HFFc6 (cell line): ENCODE measurements at places on chromosomes 12 and 14. TPM values are rescaled to one million over a fixed set of nuclear protein-coding genes. Genes with fewer than 3 reads are reported as not detected.

DNA sequence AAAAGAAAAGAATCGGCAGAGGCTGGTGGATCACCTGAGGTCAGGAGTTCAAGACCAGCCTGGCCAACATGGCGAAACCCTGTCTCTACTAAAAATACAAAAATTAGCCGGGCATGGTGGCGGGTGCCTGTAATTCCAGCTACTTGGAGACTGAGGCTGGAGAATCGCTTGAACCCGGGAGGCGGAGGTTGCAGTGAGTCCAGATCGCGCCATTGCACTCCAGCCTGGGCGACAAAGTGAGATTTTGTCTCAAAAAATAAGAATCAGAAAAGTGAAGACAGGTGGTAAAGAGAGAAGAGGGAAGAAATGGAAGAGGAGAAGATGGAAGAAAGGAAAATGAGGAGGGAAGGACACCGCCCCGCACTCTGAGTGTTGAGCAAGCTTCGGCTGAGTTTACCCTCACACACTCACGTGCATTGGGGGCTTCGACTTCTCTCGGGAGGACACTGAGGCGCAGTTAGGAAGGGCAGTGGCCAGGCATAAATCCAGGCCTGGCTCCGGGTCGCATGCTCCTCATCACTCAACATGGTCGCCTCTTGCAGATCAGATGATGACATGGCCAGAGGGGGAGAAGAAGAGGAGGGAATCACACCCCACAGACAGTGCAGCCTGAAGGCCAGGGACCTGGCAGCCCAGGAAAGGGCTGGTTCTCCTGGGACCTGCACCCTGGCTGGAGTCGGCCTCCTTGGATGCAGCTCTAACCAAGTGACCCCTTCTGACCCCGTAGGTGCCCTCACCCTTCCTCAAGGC, 61.1 kb downstream of the PRMT8 start:
- no peak for DNase-seq

DNA sequence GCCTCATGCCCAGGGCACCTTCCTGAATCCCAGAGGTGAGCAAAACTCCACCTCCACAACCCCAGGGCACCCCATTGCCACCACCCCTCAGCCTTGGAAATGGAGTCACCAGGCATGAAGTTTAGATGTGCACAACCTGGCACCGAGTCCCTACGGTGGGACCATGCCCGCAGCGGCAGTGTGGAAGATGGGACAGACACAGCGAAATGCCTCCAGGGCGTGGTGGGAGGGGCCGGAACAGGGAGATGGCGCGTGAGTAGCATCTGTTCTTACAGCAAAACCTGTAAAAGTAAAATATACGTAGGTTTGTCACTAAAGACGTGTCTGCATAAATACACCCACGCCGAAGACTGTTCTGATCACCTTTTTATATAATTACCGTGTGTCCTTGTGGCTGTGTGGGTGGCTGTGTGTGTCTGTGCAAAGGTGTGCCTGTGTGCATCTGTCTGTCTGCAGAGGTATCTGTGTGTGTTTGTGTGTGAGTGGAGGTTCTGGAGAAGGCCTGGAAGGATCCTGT, 17.4 kb upstream of the DEGS2 start:
- no peak for DNase-seq

GRCh38 chr14:34749408-34749807, 35.0 kb upstream of the CFL2 start:
- DNase-seq: no peak

DNA sequence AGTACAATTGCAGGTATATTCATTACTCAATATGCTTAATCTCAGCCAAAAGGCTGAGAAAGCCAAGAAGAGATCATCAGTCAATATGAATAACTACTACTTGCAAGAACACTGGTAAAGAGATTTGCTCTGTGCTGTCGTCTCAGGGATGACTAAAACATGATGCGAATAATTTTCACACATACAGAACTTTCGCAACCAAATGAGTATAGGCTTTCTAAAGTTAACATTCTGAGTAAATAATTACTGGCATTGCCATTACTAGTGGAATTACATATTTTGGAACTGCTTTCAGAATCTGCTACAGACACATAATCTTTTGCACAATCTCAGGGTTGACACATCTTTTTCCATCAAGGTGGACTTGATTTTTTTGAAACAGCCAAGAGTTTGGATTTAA, 24.7 kb downstream of the NCKAP1L start:
- DNase-seq: no peak

GRCh38 chr12:91877022-91877421, 268.6 kb downstream of the BTG1 start:
- DNase-seq: no peak

DNA sequence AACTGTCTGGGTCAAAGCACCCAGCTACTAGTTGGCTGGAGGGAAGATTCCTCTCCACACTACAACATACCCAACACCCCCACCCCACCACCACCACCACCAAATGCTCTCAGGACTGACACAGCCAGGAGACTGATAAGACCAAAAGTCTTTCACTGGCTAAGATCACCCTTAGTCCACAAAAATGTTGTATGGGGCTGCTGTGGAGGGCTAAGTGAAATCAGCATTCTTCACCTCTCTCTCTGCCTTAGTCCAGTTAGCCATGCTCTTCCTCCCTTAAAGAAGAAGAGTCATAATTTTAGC, 106.2 kb downstream of the NUAK1 start:
- no peak for DNase-seq

DNA sequence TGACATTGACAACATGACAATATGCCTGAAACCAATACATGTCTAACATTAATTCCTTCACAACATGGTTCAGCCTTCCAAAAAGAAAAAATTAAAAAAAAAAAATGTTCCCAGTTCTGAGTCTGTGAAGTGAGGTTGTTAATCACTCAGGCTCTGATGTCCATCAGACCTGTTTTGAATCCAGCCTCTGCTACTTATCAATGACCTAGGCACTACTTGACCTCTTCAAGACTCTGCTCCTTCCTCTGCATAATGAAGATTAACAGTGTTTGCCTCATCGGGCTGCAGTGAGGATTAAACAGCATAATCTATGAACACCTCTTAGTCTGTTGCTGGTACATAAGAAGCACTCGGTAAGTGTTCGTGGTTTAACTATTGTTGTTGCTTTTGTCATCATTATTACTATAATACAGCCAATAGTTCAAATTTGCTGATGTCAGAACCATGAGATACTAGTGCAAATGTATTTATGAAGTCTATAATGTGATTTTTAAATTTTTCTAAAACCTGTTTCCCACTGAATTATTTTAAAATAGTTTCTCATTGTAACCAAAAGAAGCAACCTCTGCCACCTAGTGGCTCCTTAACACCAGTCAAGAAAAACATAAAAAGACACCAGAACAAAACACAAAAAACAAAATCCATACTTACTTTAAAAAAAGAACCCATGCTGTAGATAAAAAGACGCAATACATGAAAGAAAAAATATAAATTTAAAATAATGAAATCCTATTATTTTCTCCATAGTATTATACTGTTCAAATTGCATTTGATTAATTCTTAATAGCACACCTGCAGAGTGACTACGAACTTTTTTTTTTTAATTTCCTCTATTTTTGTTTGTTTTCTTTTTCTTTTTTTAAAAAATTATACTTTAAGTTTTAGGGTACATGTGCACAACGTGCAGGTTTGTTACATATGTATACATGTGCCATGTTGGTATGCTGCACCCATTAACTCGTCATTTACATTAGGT, 20.3 kb upstream of the TMX1 start:
- DNase-seq: no peak

- no peak for DNase-seq
Measured at GRCh38 chr14:45284802-45285201, 31.8 kb upstream of the MIS18BP1 start.

- DNase-seq: no peak
Measured at GRCh38 chr14:102008891-102009290, 44.5 kb downstream of the DYNC1H1 start.

DNA sequence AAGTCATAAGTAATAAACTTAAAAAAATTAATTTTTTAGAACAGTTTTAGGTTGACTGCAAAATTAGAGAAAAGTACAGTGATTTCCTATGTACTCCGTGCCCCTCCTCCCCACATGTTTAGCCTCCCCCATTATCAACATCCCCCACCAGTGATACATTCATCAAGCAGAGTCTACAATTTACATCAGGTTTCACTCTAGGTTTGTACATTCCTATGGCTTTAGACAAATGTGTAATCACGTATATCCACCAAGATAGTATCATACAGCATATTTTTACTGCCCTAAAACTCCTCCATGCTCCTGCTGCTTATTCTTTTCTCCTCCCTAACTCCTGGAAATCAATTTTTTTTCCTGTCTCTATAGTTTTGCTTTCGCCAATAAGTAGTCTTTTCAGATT, 438.7 kb downstream of the LRFN5 start:
- DNase-seq: no peak

DNA sequence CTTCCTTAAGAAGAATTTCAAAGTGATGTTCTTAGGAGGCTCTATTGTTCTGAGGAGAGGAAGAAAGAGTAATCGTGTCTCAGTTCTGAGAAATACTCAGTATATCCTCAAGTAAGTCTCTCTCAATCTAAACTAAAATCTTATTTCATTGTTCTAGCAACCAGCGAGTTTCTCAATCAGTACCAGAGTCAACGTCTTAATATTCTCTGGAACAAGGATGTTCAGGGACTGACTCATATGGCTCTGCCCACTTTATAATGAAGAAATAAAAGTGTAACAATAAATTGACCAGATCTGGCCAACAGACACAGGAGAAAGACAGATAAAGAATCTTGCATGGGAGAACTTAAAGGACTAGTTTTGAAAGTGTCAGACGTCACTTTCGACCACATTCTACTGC, 469.8 kb upstream of the FLRT2 start:
- no peak for DNase-seq

DNA sequence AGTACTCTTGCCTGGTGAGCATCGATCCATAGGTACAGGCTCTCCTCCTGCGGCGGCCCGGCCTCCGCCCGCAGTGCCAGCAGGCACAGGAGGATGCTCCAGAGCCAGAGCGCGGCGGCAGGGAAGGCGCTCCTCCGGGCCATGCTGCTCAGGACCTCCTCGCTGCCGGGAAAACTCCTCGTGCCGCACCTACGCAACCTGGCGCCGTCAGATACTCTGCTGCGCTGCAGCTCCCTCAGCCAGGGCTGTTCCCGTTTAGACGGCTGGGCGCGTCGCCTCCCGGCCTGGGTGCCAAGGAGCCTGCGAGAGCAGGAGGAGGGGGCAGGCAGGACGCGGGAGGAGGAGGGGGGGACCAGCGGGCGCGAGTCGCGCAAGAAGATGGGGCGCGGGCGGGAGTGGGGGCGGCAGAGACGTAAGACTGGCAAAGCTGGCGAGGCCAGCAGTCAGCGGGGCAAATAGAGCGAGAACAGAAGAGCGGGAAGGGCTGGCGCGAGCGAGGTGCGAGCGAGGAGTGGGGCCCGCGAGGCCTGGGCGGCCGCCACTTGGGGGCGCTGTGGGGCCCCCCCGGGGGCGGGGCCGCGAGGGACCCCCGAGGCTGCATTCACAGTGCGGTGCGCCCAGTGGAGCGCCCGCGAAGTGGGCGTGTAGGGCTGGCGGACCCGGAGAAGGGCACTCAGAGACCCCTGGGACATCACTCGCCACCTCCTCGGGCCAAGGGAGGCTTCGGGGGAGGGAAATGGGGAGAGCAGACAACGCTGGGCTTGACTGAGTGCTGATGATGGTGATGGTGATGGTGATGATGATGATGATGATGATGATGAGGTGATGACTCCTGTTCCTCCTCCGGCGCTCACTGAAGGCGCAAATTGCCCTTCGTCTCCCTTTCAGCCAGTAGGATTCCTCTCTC, at the start of gene WIF1:
TSS of gene WIF1 (minus strand) at position 257 of the 907 bp plus-strand sequence. CDS start at position 143, 114 bp downstream.
- no peak for DNase-seq

DNA sequence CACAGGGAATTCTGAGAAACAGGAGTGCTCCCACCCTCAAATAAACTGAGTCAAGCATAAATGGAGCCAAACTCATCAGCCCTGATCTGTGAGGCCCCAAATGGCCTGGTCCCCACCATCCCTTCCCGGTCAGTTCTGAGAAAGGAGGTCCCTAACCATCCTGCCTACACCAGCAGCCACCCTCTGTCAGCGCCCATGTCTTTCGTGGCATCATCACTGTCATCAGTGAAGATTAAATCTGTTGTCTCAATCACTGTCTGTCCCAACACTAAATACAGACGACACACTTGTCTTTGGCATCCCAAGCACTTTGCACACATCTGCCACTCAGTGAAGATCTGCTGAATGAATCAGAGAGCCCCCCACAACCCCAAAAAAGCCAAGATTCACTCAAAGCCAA, 22.4 kb downstream of the VPS37B start:
- no peak for DNase-seq

- peak; percentile 23 for DNase-seq
Measured at GRCh38 chr14:49550286-49551184, 35.6 kb downstream of the RPS29 start.

DNA sequence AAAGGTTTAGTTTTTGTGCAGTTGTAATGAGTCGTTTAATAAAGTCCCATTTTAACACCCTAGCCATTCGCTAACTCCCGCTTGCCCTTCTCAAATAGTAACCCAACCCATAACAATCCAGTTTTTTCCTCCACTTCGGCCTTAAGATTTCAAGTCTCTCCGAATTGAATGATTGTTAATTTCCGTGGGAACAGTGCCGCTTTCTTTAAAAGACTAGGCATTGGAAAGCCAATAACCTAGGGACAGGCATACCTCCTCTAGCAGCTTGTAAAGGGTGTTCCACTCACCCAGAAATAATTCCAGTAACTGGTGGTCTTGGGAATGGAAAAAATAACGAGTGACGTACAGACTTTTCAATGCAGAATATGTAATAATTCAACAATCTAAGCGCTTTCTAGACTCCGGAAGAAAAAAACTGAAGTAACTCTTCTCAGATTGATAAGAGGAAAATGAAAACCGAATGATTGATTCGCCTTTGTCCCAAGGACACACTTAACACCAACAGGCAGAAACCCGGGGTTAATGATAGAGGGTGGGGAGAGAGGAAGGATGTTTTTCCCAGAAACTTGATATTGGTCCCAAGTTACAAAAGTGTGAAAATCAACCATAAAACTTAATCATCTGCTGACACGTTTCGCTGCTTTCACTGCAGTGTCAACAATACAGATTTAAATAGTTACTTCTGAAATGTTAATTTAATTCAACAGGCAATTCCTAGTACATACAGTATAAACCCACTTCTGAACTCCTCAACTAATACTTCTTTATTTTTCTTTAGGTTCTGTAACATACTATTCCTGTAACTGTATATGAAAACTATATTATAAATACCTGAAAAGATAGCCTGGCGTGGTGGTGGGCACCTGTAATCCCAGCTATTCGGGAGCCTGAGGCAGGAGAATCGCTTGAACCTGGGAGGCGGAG, 1.0 kb upstream of the SINHCAF start:
- no peak for DNase-seq

GRCh38 chr14:44438221-44438620, 68.9 kb downstream of the FSCB start:
- no peak for DNase-seq

The HOXC12 gene
- total RNA-seq: not detected in 3 replicates

The OR4E2 gene
- not detected in 3 replicates for total RNA-seq

The CACNA2D4 gene
- total RNA-seq: 0.22 TPM in 1 of 3 replicates, not detected in the others

The STXBP6 gene
- total RNA-seq: 14.5 to 17.5 TPM (median 16.8 TPM) in 3 replicates

The AQP2 gene
- not detected in 3 replicates for total RNA-seq

The KRT80 gene
- total RNA-seq: 3.1 to 3.2 TPM (median 3.1 TPM) in 3 replicates

The ANO4 gene
- total RNA-seq: not detected in 2 replicates

The NKX2-8 gene
- total RNA-seq: not detected in 3 replicates

The TAS2R43 gene
- 0.26 TPM in 1 of 2 replicates, not detected in the other for total RNA-seq

The NRXN3 gene
- total RNA-seq: 0.07 to 0.27 TPM (median 0.19 TPM) in 3 replicates

The GLRX5 gene
- total RNA-seq: 36.8 to 42.3 TPM (median 39.4 TPM) in 3 replicates

The GOLT1B gene
- total RNA-seq: 78.8 and 92.6 TPM in 2 replicates

The CYP27B1 gene
- total RNA-seq: 1.1 and 1.5 TPM in 2 replicates

The TAS2R19 gene
- total RNA-seq: 0.28 and 0.52 TPM in 2 replicates
